Stimulated activated naive B cell treated with anti-CD40 and anti-IgM and Interleukin-4, amounts not matched to agents 10 μg/mL and 1 μg/mL and 100 μg/mL, for 72 hours (primary cell): ENCODE measurements at places on chromosomes 12 and 14.
A peak's percentile ranks its signal among the peaks of the same experiment; 100 is the strongest.

GRCh38 chr12:2302711-2303580 is 250.2 kb downstream of the CACNA1C start:
- H3K27me3 ChIP-seq = no peaks in the 10 kb centered on the region
- H3K27ac ChIP-seq = no peak overlapping the region
- no peak for DNase-seq
- H3K4me1 ChIP-seq = peaks cover 10% of the 10 kb centered on the region
- H3K4me3 ChIP-seq = no peak overlapping the region

GRCh38 chr12:83322809-83323208 is 636.1 kb downstream of the TMTC2 start:
- no peak for DNase-seq
- no peak overlapping the region for H3K27ac ChIP-seq

- H3K4me3 ChIP-seq = peak overlapping the region; percentile 82
- no peaks in the 10 kb centered on the region for H3K36me3 ChIP-seq
- no peak for DNase-seq
- H3K4me1 ChIP-seq = peaks cover 11% of the 10 kb centered on the region
Measured at GRCh38 chr14:103846097-103846496, 1.3 kb downstream of the PPP1R13B start.

GRCh38 chr12:57401165-57401564 is 29.7 kb downstream of the R3HDM2 start:
- peaks cover 6% of the 10 kb centered on the region for H3K4me1 ChIP-seq
- no peak overlapping the region for H3K27ac ChIP-seq
- H3K36me3 ChIP-seq = peaks cover 6% of the 10 kb centered on the region
- H3K27me3 ChIP-seq = no peaks in the 10 kb centered on the region
- no peak for DNase-seq
- H3K4me3 ChIP-seq = no peak overlapping the region

GRCh38 chr12:123833830-123834229 is 71.7 kb downstream of the DNAH10 start:
- no peaks in the 10 kb centered on the region for H3K27me3 ChIP-seq
- peaks cover 16% of the 10 kb centered on the region for H3K36me3 ChIP-seq
- DNase-seq = no peak
- no peak overlapping the region for H3K27ac ChIP-seq
- H3K4me1 ChIP-seq = no peaks in the 10 kb centered on the region
- no peak overlapping the region for H3K4me3 ChIP-seq
